ENCODE measurements at places on chromosomes 3 and 15.

DNA sequence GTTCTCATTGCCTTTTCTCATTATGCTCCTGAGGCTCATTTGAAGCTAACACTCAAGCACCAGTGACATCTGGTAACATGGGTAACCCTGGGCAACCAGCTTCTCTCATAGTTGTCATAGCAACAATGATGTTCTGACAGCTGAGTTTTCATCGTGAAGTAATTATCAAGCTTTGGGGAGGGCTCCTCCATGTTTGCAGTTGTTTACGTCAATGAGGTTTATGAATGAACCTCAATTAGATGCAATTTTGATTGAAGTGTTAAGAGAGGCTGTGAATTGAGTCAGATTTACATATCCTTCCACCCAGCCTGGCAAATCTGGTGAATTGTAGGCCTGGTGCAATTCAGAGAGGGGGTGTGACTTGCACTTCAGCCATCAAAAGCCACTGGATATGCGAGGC lies 119.3 kb upstream of the CHD2 start:
- DNase-seq: peak; percentile 80

GRCh38 chr15:101621961-101622360 lies 30.2 kb downstream of the TM2D3 start:
- DNase-seq: no peak

DNA sequence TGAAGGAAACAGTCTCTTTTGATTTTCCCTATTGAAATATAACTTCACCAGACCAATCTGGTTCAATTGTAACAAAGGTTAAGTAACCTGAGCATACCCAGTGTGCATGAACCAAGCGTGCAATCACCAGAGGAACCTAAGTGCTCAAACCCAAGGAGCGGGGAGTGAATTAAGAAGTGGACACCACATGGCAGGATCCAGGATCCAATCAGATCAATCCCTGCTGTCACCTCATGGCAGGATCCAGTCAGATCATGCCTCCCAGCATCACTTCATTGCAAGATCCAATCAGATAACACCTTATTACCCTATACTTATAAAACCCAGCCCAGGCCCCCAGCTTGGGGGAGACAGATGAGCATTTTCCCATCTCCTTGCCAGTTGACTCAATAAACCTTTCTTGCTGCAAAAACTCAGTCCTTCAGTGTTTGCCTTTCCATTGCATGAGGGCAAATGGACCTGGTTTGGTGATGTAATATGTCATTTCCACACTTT lies 38.9 kb upstream of the RNU6-1 start:
- DNase-seq: no peak

DNA sequence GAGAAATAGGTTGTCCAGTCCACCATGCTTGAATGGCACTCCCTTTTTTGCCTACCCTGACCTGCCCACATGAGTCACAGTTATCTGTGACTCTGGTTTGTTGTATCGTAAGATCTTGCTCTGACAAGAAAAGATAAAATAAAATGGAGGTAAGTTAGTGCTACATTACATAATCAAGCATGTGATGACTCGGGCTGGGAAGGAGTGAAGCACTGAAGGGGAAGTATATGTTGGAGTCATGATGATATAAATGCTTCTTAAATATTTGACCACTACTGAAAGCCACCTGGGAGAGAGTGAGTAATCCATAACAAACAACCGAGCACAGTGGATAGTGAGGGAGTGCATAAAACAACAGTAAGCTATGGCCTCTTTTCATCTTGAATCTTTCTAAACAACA lies 124.4 kb downstream of the SHOX2 start:
- DNase-seq: no peak

DNA sequence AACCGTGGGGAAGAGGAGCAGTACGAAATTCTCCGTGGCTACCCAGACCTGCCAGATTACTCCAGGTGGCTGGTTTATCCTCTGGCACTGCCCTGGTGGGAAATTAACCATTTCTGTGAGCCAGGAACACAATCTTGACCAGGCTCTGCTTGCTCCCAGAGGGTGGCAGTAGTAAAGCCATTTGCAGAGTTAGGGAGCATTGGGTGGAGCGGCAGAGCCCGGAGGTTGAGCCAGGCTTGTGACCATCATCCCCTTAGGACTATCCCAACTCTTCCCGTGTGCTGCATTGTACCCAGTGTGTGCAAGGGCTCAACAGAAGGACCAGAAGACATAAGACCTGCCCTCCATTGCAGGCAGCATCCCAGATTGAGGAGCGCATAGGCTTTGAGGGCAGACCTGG lies 5.3 kb downstream of the KNG1 start:
- DNase-seq: no peak
